ENCODE measurements at places on chromosomes 4 and X.

GRCh38 chr4:4529392-4529791 lies 12.5 kb downstream of the STX18 start:
- DNase-seq, result no peak

DNA sequence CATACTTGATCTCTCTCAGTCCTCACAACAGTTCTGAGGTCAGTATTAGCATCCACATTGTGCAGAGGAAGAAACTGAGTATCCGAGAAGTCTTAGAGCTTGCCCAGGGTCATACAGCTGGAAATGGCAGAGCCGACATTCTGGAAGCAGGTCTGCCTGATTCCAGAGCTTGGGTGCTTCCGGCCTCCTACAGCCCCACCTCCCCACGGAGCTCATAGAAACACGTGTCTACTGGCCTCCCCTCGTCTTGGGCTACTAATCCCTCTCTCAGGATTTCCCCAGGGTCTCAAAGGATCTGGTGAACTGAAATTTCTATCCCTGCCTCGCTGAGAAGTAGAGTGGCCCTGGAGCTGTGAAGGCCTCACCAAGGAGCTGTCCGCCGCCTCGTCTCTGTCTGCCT lies 12.0 kb upstream of the KDM5C start:
- no peak for DNase-seq

DNA sequence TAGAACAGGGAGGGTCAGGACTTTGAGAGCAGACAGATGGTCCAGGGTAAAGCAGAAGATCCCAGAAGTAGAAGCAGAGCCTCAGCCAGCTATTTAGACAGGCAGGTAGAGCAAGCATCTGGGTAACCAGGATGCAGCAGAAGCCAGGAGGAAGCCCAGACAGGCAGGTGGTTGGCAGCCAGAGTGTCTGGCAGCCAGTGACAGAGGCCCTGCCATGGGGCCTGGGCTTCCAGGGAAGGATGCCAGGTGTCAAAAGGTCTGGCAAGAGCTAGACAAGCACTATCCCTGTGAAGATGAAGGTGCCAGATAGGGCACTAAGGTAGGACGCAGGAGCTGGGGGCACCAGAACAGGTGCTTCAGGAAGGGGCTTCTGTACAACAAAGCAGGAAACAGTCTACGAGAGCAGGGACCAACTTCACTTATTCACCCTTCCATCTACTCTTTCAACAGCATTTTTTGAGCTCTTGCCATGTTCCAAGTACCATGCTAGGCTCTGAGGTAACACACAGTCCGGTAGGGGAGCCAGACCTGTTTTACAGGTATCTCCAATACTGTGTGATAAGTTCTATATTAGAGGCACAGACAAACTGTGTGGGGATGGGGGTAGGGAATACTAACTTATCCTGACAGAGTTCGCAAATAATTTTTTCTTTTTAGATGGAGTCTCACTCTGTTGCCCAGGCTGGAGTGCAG lies 38.1 kb upstream of the GJB1 start:
- DNase-seq, result no peak

DNA sequence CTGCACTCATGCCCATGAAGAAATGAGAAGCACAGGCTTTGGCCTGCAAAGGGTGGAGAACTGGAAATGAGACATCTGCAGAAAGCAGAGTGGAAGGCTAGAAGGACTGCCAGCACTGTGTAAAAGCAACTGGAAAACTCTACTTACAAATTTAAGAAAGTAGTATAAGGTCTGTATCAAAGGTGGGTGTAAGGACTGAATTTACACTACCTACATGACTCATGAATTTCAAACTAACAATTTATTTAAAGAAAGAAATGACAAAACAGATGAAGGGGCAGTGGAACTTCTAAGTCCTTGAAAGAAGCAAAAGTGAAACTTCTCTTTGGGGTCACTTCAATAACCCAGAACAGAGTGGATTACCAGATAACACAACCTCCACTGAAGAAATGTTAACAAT lies 71.2 kb downstream of the SLC10A7 start:
- no peak for DNase-seq

- no peak for DNase-seq
These were observed 4.3 kb upstream of the SHROOM3 start for GRCh38 chr4:76430519-76431388.

- DNase-seq, result no peak
These were observed 460.6 kb downstream of the NAF1 start for GRCh38 chr4:162706051-162706450.

DNA sequence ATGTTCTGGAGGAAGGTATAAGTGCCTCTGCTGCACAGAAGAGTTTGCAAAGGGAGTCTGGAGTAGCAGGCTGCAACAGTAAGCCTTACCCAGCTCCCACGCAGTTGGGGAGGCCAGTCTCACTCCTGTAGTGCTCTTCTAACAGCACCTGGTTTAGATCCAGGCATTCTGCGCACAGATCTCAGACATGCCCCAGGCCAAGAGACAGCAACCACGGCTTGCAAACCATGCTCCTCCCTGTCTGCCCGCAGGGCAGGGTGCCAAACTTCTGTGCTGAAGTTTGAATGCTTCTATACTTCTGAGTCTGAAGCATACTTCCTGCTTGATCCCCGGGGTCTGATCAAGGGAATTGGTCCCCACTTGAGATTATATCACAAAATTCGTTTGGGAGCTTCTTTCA lies 106.3 kb downstream of the LINC00632 start:
- no peak for DNase-seq
